GM03348 (cell line): ENCODE measurements at places on chromosomes 13 and 19.

- DNase-seq: peak; percentile 25
Measured at GRCh38 chr13:20428666-20429644, 96.7 kb downstream of the CRYL1 start.

- no peak for DNase-seq
Measured at GRCh38 chr19:7188698-7189629, 105.2 kb downstream of the INSR start.

DNA sequence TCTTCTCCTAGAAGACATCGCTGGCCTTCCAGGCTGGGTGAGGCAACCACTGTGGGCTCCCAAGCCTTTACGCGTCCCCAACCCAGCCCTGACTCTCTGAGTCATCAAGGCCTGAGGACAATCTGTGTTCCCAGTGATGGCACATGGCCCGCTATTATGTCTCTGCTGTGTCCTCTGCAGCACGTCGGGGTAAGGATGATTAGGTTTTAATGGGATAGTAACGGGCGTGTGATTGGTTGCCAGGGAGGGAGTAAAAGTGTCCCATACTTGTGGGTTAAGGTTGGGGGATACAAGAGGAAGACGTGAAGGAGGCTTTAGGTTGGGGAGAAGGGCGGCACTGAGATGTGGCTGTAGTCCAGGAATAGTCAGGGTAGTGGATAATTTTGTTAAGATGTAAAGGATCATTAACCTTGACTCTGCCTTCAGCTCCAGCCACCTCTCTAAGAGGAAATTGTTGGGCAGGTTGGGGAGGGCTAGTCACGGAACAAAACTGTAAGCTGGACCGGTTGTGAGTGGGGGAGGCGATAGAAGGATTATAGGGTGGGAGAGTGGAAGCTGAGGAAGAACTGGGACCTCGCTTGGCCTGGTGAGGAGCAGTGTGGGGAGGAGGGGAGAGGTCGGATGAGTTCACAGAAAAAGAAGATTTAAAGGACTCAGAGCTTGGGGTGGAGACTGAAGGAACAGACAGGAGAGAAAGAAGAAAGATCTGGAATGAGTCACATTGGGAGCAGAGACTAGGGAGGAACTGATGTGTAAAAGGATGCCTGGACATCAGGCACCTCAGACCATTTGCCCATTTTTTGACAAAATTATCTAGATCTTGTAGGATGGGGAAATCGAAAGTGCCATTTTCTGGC is 27.9 kb upstream of the IGFL1 start:
- no peak for DNase-seq

DNA sequence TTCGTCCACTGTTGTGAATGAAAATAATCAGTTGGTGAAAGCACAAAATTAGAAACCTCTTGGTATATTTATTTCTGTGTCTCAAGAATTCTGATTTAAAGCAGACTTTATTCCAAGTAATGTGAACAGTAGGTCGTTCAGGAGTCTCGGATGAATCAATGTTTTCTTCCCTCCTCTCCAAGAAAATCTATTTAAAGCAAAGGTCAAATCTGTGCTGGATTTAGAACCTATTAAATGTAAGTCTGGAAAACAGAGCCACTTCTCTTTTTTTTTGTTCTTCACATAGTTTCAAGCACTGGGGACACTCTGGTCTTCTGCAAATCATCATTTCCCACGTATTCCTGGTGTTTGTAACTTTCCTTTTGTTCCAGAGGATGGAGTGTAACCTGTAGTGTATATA is 312.7 kb downstream of the ATP8A2 start:
- DNase-seq: no peak

DNA sequence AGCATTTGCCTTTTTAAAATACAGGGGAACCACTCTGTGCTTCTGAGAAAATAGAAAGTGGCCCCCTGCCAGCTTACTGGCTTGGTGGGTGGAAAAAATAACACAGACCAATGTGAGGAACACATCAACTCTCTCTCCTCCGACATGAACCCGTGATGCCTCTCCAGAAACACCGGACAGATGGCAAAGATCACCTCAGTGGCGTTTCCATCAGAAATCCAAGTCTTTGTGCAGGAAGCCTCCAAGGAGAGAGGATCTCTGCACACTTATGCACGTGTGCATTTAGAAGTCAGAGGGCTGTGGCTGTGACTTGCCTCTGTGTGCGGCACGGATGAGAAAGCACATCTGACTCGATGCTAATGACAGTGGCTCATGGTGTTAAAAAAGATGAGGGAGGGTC is 112.3 kb upstream of the KLF12 start:
- DNase-seq: no peak

DNA sequence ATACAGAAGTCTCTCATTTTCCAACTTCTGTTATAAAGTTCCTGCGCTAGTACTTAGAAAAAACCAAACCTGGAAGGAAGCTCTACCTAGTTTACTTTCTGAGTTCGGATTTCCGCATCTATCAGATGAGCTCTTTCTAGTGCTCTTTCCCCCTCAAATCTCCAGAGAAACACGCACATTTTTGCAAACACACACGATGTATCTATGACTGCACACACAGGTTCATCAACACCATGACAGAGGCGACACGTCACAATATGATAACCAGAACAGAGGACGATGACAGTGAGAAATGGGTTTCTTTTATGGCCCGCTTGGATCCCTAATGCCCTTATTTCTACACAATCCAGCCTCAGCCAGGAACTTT is 629 bp upstream of the LRRC63 start:
- DNase-seq: no peak

DNA sequence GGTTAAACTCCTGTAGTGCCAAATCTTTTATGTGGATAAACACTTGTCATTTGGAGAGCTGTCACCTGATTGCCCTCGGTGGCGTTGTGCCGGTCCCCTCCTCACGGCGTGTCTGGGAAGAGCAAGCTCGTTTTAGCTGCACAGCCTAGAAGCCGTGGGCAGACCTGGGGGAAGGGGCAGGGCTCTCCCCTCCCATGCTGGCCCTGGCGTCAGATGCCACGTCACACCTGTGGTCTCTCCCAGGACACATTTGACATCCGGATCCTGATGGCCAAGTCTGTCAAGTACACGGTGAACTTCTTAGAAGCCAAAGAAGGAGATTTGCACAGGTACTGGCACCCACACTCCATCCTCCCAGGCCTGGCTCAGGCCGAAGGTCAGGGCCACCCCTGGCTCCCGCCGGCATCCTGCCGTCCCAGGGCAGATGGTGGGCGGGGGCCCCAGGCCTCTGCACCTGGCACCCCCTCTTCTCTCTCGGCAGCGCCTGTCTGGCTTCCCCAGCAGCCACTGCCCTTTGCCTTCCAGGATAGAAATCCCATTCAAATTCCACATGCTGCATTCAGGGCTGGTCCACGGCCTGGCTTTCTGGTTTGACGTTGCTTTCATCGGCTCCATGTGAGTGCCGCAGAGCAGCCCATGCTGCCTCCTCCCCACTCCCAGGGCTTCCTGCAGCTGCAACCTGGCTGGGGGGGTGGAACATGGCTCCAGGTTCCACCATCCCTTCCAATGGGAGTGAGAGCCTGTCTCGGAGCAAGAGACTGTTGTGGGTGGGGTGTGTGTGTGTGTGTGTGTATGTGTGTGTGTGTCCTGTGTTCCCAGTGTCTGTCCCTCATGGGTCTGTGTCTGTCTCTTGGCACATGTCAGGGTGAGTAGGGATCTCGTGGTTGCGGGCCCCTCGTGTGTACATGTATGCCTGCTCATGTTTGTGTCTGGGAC is 8.8 kb downstream of the YIPF2 start:
- no peak for DNase-seq

DNA sequence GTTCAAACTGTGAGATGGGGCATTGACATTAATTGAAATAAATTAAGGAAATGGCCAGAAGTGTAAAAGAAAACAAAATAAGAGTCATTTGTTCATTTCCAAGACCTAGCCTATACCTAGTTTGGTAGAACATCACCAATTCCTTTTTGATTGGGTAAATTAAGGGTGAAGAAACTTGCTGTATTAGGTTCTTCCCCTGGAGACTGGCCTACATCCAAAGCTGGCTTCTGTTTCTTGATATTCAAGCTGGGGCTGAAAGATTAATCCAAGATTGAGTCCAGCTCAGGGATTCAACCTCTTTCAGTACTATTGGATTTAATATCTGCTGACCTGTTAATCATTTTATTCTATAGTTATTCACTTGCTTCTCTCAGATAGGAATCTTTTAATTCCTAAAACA is 183.2 kb downstream of the GPC6 start:
- DNase-seq: no peak

DNA sequence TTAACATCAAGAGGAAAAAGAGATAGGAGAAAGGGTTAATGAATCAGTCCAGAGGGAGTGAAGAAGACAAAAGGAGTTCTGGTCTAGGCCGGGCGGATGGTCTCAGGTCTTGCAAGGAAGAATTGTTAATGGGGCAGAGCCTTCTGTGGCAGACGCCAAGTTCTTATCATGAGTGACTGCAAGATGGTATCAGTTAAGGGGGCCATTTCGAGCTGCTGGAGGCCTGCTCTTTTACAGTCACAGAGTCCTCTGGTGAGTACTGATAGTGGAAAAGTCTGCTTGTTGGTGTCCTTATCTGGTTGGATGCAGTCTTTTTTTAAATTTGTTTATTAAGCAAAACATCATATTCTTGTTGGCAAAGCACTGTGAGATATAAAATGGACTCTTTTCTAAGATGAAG is 590.9 kb upstream of the SGCG start:
- no peak for DNase-seq

GRCh38 chr19:5826531-5827341 is 12.8 kb downstream of the FUT6 start:
- no peak for DNase-seq

DNA sequence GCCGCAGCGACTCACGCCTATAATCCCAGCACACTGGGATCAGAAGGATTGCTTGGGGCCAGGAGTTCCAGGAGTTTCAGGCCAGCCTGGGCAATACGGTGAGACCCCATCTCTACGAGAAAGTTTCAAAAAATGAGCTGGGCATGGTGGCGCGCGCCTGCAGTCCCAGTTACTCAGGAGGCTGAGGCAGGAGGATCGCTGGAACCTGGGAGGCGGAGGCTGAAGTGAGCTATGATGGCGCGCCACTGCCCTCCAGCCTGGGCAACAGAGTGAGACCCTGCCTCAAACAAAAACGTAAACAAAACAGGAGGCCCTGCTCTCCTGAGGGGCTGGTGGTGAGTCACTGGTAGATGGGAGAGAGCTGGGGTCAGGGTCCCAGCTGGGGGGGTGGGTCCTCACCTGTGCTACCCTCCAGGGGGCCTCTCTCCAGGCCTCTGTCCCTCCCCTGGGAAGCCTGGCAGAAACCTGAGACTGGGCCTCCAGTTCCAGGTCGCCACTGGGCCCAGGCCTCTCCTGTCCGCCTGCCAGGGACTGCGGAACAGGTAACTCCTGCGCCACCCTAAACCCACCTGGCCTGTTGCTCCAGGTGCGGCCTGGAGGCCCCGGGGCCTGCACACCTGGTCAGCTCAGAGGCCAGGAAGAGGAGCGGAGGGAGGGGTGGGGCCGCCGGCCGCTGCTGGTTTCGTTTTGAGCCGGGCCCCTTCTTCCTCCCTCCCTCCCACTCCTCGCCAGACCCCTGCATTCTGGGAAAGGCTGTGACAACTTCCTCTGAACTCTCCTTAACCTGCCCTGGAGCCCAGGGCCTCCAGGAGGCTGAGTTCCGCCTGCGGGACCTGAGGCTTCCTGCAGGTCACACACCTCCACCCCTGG is 17.2 kb upstream of the ZBTB7A start:
- DNase-seq: no peak

DNA sequence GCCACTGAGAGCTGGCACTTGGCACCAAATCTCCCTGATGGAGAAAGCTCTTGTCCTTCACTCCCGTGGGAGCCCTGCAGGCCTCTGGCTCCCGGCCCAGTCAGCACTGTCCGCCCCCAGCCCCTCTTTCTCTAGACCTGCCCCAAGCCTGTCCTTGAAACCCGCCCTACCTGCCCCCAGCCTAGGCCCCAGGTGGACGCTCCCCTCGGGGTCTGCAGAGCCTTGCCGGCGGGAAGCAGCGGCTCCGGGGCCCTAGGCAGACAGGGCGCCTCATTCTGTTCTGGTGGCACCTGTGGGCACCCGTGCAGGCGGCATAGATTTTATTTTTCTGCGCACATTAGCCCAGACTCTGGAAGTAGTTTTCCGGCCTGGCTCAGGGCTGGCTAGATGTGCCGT is 17.6 kb downstream of the IL17D start:
- DNase-seq: no peak

GRCh38 chr13:60035874-60036273 is 127.9 kb downstream of the DIAPH3 start:
- DNase-seq: no peak

GRCh38 chr13:109136873-109137272 is 507.5 kb downstream of the MYO16 start:
- DNase-seq: no peak

- peak; percentile 82 for DNase-seq
Measured at GRCh38 chr13:79451500-79451962, 29.4 kb upstream of the NDFIP2 start.

- DNase-seq: no peak
Measured at GRCh38 chr13:72397265-72397664, 330.2 kb downstream of the MZT1 start.

DNA sequence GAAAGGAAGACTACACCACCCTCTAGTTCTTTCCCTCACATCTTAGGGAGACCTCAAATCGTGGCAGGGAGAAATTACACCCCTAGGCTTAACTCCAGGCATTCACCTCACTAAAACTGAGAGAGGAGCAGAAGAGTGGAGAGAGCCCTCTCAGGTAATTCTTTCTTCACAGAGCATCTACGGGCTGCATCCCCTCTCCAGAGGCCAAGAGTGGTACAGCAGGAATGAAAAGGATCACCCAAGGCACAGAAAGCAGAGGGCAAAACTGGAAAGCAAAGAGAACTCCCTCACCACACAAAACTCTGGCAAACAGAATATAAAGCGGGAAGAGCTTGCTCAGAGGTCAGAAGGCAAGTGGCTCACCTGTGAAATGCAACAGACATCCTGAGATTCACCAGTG is 661.2 kb downstream of the TBC1D4 start:
- DNase-seq: no peak

DNA sequence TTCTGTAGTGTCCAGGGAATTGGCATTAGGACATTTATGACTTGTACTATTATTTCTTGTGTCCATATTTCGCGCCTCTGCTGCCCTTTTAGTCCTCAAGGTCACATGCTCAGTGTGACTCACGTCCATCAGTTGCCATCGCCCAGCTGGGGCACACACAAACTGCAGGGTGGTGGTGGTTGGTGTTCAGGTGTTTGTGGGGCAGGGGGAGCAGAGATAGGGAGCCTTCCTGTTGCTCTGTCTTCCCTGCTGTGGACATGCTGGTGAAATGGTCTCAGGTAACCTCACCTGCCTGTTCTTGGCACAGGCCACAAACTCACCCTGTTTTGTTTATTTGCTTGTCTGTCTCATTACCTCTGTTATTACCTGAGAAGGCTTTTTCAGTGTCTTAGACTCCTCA is 22.4 kb downstream of the PRR12 start:
- no peak for DNase-seq
